NCI-H1417 (cell line): ENCODE measurements at places on chromosomes 2 and 18.

DNA sequence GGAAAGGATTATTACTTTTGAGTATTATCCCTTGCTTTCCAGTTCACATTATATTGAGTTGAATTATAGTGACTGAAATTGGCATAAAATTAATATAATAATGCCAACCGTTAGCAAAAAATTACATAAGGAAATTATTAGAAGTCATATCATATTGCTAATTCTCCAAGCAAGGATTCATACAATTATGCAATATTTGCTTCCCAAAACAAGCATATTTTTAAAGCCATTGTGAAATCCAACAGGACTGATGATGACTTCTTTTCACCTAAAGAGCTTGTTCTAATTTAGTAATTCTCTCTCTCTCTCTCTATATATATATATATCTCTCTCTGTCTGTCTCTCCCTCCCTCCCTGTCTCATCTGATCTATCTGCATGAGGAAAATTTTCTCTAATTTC is 283.5 kb downstream of the DSEL start:
- DNase-seq, result no peak

- DNase-seq, result no peak
Observed at GRCh38 chr2:57437077-57437476, 609.5 kb upstream of the VRK2 start.

GRCh38 chr18:69758458-69758857 is 189.2 kb downstream of the CD226 start:
- DNase-seq, result no peak

- DNase-seq, result no peak
Observed at GRCh38 chr2:6872394-6872793, 5.2 kb upstream of the RSAD2 start.

DNA sequence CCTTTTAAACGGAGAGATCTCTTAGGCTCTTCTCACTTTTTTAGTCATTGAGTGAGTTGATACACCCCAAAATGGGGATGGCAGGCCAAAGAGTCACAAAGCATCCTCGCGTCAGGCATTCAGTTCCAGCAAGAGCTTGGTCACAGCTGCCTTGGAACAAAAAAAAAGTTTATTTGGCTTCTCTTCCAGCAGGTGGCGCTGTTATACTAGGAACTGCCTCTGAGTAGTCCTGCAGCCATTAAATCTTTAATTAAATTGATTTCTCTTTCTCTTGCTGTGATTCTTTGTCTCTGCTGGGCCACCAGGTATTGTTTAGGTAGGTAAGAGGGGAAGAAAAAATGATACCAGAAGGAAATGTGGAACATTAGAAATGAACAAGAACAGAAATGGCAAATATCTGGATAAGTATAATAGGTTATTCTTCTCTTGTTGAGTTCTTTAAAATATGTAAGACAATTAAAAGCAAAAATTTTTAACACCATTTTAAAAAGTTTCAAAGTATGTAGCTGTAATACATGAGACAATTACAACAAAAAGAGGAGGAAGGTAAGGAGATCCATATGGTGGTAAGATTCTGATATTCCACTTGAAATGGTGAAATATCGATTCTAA is 175.1 kb downstream of the GALNT1 start:
- peak; percentile 88 for DNase-seq

DNA sequence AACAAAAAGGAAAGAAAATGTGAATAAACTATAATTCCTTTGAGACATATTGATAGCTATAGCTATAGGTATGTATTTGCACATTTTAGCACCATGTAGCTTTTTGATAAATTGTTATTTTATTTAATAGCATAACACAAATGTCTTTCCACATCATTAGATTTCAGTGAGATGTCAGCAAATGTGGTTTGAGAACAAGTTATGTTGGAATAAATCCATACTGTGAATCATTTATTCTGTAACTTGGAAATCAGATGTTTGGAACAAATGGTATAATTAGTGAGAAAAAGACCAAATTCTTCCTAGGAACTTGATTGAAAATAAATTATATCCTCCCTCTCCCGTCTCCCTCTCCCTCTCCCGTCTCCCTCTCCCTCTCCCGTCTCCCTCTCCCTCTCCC is 62.8 kb downstream of the NABP1 start:
- no peak for DNase-seq

DNA sequence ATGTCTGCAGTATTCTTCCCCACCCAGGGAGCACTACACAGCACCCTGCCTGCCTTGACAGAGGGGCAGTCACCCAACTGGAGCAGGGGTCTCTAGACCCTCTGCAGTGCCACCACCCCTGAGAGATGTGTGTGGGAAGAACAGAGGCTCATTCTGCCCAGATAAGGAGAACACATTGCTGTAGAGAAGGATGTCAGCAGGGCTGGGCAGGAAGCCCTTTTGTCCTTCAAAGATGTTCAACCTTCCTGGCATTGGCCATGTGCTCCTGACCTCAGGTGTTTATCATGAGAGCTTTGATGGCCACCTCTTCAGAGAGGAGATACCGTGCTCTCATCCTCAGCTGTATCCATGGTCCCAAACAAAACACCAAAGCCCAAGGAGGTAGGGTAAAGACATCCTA is 4.6 kb upstream of the TEX51 start:
- no peak for DNase-seq

- no peak for DNase-seq
Observed at GRCh38 chr2:34848132-34848531, 1249.0 kb upstream of the FAM98A start.

GRCh38 chr2:60070196-60070595 is 483.3 kb downstream of the BCL11A start:
- DNase-seq, result no peak

- DNase-seq, result no peak
Observed at GRCh38 chr2:15737314-15738224, 145.9 kb downstream of the DDX1 start.

DNA sequence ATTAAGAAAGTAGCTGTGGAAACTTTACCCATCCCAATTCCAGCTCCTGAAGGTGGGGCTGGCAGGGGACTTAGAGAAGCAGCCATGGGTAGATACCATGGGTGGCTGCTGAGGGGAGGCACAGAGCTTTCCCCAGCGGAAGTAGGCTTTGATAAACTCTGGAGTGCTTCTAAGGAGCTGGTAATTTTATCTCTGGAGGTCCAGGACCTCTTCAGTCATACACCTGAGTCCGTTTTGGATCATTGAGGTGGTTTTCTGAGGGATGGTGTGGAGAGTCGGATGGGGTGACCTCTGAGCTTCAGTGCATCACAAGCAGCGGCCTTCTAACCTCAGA is 36.7 kb upstream of the BMP10 start:
- DNase-seq, result no peak

DNA sequence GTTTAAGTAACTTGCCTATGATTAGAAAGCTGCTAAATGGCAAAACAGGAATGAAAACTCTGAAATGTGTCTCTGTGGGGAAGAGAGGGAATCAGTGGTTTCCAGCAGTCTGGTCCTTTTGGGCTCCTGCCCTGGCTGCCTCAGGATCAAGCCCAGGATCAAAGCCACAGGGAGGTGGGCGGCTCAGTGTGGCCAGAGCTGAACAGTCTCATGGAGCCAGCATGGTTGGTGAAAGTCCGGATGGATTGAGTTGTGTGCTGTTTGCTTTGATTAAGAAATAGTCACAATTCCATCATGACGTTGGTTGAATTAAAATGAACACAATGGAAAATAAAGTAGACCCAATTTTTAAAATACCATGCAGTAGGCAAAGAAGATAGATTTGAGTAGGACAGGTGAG is 344.2 kb downstream of the LPIN1 start:
- no peak for DNase-seq

- no peak for DNase-seq
Observed at GRCh38 chr2:86541334-86541733, 21.9 kb downstream of the CHMP3 start.

DNA sequence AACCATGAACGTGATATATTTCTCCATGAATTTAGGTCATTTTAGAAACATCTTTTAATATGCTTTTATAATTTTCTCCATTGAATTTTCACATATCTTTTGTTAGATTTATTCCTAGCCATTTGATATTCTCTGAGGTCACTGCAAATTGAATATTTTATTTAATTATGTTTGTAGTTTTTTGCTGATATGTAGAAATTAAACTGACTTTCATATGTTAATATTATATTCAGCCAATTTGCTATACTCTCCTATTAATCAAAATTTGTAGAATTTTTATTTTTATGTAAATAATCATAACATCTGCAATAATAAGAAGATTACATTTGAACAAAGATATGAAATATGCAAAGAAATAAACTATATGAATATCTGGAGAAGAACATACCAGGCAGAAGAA is 46.9 kb downstream of the RMDN2 start:
- DNase-seq, result no peak

- DNase-seq, result peak; percentile 29
Observed at GRCh38 chr2:76316691-76317090, 606.0 kb upstream of the GCFC2 start.

- no peak for DNase-seq
Observed at GRCh38 chr2:25881764-25882163, 3.5 kb upstream of the ASXL2 start.

- no peak for DNase-seq
Observed at GRCh38 chr2:69490486-69490885, 53.3 kb upstream of the NFU1 start.

DNA sequence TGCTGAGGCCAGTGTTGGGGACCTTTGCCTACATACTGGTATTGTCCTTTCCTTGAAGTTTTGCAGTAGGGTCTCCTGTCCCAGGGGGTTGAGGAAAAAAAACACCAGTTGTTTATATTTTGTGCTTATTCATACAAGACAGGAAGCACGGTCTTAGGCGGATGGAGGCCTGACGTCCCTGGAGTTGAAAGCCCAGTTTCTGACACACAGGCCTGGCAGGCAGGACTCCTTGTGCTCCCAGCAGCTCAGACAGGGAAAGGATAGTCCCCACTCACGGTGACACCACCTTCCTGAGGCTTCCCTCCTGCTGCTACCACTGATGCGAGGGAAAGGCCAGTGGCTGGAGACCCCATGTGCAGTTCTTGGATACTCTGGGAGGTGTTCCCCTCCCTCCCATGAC is 15.5 kb upstream of the SP100 start:
- no peak for DNase-seq

GRCh38 chr18:31617031-31617717 is 25.5 kb downstream of the TTR start:
- DNase-seq, result no peak

DNA sequence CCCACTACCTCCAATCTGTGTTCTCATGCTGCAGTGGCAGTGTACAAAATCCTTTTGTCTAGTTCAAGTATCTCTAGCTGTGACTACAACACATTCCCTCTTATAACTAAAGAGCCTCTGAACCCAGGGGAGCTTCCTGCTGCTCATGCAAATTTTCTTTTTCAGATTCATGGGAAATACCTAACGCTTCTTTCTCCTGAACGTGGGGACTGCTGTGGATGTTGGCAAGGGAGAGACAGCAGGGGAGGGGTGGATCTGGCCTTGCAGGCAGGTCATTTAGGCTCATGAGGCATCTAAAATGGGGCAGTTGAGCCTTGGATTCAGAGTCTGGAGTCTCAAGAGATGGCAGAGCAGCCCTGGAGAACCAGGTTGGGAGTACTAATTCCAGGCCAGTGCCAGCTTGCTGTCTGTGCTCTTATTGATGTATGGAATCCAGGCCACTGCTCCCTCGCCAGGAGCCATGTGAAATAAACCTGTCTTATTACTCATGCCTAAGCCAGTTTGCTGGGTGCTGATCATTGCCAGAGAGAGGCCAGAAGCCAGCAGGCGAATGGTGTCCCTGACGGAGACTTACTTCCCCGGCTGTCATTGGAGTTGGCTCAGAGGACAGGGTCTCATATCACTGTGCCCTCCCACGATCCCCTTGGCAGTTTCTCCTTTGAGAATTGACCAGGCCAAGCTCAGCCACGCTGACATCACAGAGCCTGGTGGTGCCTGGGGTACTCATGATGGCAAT is 29.2 kb upstream of the TNP1 start:
- DNase-seq, result no peak

DNA sequence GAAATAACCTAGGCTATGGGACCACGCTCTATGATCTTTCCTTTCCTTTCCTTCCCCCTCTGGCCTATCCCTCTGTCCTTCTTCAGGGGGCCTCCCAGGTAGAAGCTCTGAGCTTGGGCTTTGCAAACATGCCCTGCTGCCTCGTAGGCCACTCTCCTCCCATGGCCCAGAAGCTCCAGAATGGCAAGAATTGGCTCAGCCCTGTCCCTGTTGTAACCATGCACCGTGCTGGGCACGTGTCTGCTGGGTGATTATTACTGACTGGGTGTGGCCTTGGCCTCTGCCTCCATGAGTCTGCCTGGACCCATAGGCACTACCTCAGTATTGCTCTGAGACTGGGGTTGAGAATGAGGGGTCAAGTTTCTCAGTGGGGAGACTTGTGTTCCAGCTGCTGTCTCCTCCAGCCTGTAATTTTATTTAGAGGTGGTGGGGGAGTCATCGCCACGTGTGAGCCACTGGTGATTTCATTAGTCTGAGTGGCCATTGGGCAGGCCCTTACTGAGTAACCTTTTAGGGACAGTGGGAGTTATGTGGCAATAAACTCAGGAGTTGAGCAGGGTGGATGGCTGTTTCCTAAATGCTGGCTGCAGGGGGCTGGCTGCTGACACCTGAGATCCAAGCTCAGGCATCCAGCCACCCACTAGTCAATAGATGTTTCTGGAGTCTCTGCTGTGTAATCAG is 157.9 kb downstream of the CLIP4 start:
- DNase-seq, result no peak

- no peak for DNase-seq
Observed at GRCh38 chr18:30775629-30776028, 266.9 kb downstream of the DSC3 start.

DNA sequence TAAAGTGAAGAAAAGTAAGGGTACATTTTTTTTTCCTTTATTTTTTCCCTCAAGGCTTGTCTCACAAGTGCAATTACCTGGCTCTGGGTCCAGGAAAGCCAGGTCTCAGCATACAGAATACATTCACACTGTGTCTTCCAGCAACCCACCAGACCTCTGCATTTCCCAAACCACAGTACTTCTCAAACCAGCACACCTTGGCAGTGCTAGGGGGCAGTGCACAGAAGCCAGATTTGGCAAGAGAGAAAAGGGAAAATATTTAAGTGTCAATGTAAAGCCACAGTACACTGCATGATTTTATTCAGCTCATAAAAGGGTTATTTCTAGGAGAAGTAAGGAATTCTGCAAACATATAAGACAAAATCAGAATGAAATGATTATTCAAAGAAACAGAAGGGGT is 172.8 kb downstream of the NRXN1 start:
- no peak for DNase-seq

GRCh38 chr18:79302120-79302519 is 93.6 kb upstream of the NFATC1 start:
- DNase-seq, result no peak

- DNase-seq, result no peak
Observed at GRCh38 chr18:76338619-76339245, 156.3 kb downstream of the ZNF516 start.

DNA sequence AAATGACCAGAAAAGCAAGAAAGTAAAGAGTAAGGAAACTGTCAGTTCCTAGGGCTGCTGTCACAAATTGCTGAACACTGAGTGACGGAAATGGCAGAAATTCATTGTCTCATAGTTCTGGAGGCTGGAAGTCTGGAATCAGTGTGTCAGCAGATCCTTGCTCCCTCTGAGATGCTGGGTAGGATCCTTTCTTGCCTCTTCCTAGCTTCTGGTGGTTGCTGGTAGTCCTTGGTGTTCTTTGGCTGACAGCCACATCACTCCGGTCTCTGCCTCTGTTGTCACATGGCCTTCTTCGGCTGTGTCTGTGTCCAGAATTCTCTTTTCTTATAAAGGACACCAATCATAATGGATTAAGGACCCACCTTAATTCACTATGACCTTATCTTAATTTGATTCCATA is 21.9 kb downstream of the PLEKHB2 start:
- no peak for DNase-seq

GRCh38 chr2:29580223-29580622 is 341.2 kb downstream of the ALK start:
- no peak for DNase-seq

- DNase-seq, result no peak
Observed at GRCh38 chr2:33709951-33710350, 110.9 kb upstream of the FAM98A start.
